Fibroblast of skin of back (primary cell): ENCODE measurements at places on chromosomes 7 and 10.

DNA sequence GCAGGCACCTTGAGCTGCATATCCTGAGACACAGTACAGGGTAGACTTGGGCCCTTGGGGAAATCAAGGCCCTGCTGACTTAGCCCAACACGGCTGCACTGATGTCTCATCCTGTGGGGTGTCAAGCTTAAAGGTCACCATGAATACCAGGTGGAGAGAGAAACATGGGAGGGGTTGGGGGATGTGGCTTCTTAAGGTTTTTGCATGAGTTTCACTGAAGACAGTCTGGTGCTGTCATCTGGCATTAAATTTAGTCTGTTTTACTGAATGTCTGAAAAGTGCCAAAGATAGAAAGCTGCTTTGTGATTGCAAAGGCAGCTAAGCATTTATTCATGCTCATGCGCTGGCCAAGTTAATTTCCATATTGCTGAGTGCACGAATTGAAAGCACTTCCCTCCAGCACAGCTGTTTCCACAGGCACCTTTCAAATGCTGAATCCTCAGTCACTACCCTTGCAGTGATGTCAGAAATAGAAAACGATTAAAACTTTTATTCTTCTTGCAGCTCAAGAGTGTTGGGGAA, 102.1 kb downstream of the OSBPL3 start:
- no peak for DNase-seq

- peak; percentile 63 for DNase-seq
These were observed 343.0 kb downstream of the CRPPA start for GRCh38 chr7:16078076-16078952.

- DNase-seq, result no peak
These were observed 39.8 kb downstream of the MAD1L1 start for GRCh38 chr7:2192831-2193534.

DNA sequence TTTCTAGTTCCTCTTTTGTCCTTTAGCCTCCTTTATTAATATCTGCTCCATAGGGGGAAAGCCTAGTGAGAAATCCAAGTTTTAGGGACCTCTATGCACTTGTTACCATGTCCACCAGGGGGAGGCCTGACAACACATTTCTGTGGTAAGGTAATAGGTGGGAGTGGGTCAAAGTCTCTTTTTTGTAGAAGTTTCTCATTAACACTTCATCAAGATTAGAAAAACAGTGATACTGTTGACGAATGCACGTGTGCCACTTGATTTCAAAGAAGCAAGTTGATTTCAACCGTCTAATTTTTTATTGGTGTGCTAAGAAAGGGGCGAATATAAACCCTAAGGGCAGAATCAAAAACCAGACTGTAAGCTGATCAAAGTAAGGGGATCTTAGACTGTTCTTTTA, 30.6 kb downstream of the CISD1 start:
- peak; percentile 50 for DNase-seq

DNA sequence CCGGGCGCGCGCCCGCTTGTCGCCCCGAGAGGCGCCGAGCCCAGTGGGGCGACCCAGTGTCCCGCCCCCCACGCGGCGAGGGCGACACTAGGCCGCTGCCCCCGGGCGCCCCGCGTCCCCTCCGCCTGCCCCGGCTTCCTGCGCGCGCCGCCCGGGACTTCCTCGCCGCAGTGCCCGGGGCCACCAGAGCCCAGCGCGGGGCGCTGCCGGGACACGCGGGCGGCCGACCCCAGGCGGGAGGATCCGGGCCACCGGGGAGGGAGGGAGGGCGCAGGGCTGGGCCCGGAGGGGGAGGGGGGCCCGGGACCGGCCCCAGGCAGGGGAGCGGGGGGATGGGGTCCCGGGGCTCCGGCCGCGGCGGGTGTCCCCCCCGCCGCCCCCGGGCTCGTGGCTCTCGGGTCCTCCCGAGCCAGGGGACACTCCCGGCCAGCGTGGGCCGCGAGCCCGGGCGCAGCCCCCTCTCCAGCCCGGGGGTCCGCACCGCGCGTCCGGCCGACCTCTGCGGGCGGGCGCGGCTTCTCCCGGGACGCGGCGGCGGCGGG, 435 bp upstream of the PWWP2B start:
- peak; percentile 62 for DNase-seq

DNA sequence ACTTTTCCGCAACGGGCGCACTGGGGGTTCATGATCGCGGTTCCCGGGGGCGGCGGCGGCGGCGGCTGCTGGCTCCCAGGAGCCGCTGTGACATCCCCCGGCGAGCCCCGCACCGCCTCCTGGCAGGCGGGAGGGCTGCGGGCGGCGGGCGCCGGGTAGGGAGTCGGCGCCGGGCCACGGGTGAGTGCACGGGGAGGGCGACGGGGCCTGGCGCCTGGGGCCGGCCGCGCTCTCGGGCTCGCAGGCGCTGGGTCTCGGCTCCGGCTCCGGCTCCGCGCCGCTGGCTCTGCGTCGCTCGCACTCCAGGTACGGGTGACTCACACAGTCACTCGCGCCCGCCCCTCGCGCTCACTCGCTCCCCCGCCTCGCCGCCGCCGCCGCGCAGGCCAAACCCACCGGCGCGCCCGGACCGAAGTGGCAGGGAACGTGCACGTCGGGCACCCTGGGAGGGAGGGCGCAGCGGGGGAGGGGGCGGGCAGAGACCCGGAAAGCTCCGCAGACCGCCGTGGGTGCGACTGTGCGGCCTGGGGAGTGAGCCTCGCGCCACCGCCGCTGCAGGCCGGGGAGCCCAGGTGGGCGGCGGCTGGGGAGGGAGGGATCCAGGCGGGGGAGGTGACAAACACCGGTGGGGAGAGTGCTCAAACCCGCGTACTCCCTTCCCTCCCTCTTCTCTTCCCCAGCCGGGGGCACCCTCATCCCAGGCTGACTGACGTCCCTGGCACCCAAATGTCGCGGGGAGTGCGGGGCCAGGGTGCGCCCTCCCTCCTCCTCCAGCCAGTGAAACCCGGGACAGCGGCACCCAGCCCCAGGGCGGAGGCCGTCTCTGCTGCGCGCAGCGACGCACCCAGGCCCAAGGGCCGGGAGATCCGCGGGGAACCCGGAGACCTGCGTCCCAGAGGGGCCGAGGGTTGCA, 276.9 kb upstream of the NEBL start:
- peak; percentile 17 for DNase-seq

DNA sequence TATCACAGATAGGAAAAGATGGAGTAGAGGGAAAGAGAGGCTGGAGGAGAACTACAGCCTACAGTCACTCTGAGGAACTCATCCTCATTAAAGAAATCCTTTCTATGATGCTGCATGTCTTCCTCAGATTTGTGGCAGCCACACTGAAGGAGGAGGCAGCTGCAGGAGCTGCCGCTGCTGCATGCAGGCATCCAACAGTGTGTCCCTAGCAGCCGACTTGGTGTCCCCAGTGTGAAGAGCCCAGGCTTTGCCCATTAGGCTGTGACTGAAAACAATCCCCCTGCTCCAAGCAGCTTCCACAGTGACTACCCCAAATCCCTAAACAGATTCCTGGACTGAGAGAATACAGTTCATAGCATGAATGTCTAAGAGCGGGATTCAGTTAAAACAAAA, 23.1 kb downstream of the SKIDA1 start:
- DNase-seq, result no peak

- no peak for DNase-seq
These were observed 25.4 kb upstream of the MRC1 start for GRCh38 chr10:17783751-17784150.

DNA sequence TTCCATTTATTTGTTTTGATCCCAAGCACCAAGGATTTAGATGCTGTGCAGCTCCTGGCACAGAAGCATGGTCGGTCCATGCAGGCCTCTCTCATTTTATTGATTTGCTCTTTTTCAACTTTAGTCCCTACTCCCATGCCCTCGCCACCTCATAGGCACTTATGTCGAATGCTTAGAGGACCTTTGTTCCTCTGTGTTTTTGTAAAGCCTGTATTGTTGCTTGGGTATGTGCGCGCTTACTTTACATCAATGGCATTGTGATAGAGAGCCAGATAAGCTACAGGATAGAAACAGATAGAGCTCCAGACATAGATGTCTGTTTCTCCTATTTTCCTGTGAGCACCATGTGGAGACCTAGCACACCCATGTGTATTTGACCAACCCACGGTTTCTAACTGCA, 225.0 kb downstream of the PAXIP1 start:
- DNase-seq, result no peak

- no peak for DNase-seq
These were observed 12.2 kb upstream of the C10orf105 start for GRCh38 chr10:71731791-71732190.

- peak; percentile 16 for DNase-seq
These were observed 39.6 kb downstream of the NUP205 start for GRCh38 chr7:135597181-135597925.

GRCh38 chr10:97607095-97607636, 17.6 kb downstream of the C10orf62 start:
- no peak for DNase-seq

- DNase-seq, result no peak
These were observed 166.4 kb downstream of the MAD1L1 start for GRCh38 chr7:2066251-2066919.

GRCh38 chr10:97003151-97003803, 171.2 kb downstream of the LCOR start:
- DNase-seq, result no peak

DNA sequence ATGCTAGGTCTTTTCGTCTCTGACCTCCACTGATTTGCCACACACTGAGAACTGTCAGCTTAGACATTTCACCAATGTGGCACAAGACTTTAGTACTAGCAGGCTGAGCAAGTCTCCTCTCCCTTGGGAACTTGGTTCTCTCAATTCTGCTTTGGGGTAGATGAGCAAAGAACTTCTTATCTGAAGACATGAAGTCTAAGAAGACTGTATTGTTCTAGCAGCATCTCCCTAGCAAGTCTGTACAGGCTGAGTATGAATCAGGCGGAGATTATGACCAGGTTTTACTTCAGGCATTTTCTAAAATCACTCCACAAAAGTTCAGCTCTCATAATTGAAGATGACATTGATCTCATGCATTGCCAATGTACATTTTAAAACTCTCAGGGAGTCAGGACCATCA, 23.8 kb upstream of the STN1 start:
- no peak for DNase-seq

DNA sequence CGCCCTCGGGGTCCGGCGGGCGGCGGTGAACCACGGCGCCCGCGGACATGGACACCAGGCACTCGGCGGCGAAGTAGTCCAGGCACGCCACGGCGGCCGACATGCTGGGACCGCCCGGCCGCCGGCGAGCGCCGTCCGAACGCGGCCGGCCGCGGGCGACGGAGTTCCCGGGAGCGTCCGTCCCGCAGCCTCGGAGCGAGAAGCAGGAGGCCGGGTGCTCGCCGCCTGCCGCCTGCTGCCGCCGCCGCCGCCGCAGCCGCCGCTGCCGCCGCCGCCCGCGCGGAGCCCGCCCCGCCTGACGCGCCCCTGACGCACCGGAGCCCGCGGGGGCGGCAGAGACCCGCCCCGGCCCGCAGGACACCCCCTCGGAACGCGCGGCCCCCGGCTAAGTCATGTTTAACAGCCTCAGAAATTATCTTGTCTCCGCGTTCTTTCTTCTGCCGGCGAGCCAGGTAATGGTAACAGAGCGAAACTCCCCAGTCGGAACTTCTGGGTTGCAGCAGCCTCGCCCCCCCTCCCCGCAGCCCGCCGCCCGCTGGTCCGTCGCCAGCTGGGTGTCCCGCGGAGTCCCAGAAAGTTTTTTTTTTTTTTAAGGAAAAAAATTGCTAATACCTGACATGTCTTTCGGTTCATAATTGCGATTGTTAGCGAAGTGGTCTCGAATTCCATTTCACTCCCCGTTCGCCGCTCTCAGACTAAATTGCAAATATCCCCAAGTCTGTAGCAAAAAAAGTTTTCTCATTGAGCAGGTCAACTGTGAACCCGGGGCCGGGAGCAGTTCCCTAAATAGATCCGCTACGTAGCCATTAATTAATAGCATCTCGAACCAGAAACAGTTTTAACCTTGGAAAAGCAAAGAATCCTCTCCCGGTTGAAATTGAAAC, at the start of gene KLF14:
Gene KLF14, minus strand, starts transcription at position 277 of the 884 bp plus-strand sequence. Its CDS starts 174 bp downstream, at position 103.
- peak; percentile 25 for DNase-seq

- no peak for DNase-seq
These were observed 126.7 kb upstream of the STK17A start for GRCh38 chr7:43456200-43456599.
